ENCODE measurements at places on chromosomes 7 and 10.
A peak's percentile ranks its signal among the peaks of the same experiment; 100 is the strongest.

DNA sequence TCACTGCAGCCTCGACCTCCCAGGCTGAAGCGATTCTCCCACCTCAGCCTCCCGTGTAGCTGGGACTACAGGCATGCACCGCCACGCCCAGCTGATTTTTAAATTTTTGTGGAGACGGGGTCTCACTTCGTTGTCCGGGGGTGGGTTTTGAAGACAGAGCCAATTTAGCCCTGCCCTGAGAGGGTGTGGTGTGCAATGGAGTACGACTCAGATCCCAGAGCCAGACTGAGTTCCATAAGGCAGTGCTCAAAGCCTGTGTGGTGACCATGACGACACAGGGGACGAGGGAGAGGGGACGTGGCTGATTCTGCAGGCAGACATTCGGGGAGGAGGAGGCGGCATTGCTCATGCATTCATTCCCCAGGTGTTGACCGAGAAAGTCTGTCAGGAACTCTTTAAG lies 72.1 kb downstream of the ZMIZ1 start:
- DNase-seq = no peak

GRCh38 chr10:37467246-37467645 lies 341.8 kb downstream of the ANKRD30A start:
- no peak for DNase-seq

- DNase-seq = no peak
Measured at GRCh38 chr7:80330434-80330833, 181.4 kb downstream of the GNAT3 start.

- DNase-seq = peak; percentile 70
Measured at GRCh38 chr7:107150375-107151073, 18.3 kb upstream of the HBP1 start.

DNA sequence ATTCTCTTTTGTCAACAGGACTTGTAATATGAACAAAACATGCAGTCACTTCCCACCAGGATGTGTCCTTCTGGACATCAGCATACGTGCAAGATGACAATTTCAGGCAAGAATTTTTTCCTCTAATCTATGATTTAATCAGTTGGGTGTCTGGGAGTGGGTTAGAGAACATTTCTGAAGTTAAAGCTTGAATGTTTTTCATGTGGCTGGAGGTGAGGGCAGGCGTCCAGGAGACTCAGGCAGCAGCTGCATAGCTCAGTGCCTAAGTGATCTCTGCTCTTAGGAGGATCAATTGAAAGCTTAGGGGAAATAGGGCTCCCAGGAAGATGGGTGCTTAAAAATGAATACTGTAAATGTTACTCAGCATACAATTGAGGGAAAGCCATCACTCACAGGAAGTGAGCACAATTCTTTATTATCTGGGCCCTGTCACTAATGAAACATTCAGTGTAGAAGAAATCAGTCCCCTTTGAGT lies 457.6 kb upstream of the KLF6 start:
- DNase-seq = no peak

GRCh38 chr10:77051837-77052236 lies 585.8 kb downstream of the KCNMA1 start:
- no peak for DNase-seq

DNA sequence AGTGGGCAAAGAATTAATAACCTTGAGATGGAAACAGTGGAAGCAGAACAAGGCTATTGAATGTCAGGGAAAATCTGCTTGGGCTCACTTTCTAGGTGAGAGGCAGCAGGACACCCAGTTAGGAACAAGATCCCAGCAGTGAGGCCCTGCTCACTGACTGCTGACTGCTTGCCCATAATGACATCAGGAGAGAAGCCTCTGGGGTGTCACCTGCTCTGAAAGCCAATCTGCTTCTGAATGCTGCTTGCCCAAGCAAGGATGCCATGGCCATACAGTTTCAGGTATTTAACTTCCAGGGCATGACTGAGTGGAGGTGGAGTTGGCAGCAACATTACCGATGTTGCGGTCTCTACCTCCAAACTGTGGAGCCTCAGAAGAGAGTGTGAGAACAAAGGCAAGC lies 11.7 kb upstream of the WAPL start:
- DNase-seq = no peak

GRCh38 chr10:132455986-132456847 lies 59.2 kb downstream of the PWWP2B start:
- no peak for DNase-seq

GRCh38 chr7:77800158-77800557 lies 1.6 kb downstream of the PHTF2 start:
- no peak for DNase-seq

DNA sequence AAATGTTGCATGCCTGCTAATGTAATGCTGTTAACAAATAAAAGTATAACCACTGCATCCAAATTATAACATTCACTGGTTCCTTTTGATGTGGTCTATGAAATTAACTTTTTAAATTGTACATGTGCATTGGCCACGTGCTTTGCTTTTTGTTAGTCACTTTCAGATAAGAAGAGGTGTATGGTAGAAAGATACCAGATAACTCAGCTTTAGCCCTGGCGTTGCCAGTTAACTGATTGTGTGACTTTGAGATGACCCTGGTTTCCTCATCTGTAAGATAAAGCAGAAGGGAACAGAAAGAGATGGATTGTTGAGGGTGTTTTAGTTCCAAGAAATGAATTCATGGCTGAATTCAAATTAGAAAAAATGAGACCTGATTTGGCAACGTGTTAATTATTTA lies 1.9 kb upstream of the TRDMT1 start:
- DNase-seq = no peak

DNA sequence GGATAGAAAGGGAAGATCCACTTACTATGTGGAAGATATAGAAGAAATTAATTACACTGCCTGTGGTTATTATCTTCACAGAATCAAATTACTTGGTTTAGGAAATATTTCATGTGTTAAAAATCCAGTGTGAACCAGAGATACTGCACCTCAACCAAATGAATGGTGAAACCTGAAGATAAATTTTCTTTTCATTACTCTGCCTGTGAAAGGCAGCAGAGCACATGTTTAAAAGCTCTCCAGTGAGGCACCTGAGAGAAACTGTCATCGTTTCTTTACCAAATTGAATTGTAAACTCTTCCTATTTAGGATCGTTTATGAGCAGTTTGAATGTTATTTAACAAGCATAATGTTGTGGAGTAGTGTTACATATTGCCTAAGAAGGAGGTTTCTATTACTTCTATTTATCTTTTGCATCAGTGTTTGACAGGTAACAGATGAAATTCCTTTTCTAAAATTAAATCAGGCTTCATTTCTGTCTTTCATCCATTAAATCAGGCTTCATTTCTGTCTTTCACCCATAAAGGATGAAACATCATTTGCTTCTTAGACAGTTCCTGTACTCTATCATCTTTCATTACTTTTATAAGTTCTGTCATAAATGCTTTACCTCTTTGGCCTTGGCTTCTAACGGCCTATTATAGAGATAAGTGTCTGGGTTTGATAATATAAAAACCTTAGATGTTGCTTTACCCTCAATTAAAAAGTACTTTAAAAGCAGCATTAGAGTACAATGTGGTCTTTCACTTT lies 266.6 kb downstream of the NXPH1 start:
- DNase-seq = no peak

- no peak for DNase-seq
Measured at GRCh38 chr10:102268375-102268888, 23.1 kb downstream of the GBF1 start.

DNA sequence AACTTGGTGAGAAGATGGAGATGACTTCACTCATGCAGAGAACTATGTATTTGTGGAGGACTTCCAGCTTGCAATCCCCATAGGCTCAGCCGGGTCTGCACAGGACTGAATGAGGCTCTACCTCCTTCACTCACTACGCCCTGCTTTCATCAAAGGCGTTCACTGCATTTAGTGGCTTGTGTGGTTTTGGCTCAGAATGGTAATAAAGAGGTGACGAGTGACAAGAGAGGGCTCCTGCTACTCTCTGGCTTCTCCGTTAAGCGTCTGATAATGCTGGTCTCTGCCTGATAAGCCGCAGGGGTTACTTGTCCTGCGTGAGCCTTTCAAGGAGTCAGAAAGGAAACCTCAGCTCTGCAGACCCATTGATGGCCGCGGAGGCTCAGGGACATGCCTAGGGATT lies 343.4 kb downstream of the PRPF18 start:
- peak; percentile 71 for DNase-seq

DNA sequence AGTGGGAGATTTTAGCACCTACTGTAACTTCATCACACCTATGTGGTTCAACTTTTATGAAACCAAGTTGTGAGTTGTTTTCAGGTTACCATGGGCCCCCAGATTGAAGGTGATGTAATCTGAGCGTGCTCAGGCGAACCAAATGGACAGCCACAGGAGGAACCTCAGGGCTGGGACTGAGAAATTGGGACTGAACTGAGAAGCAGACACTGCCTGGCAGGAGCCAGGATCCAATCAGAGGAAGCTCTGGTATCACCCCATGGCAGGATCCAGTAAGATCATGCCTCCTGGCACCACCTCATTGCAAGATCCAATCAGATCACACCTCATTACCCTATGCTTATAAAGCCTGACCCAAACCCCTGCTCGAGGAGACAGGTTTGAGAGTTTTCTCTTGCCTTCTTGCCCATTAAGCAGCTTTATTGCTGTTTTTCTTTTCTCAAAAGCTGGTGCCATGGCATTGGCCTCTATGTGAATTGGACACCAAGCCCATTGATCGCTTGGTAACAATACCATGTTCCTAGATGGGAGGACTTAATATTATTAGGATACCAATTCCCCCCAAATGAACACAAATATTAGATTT lies 43.2 kb upstream of the GDF10 start:
- no peak for DNase-seq

- DNase-seq = peak; percentile 52
Measured at GRCh38 chr7:144738708-144739314, 97.0 kb downstream of the TPK1 start.

DNA sequence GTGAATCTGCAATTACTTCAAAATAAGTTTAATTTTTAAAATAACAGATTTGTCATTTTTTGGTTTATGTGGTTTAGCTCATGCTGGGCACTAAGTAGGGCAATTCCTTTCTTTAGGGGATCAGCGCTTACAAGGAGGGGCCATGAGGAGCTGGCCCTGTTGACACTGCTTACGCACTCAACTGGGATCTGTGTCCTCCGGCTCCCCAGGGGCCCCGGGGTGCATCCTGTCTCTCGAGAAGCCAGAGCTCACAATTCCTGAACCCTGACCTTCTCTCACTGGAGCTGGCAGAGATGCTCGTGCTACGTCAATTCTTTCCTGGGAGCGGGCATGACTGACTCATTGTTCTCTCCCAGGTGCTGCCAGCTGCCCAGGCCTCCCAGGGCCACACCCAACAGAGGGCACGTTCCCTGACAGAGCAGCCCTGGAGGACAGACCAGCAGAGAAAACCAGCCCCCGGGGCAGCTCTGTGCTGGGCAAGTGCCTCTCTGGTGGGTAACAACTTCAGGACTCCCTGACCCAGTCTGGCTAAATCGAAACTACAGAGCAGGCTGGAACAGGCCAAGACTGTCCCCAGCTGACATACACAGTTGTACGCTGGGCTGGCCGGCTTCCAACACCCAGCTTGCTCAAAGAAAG lies 36.8 kb downstream of the CTBP2 start:
- DNase-seq = no peak

DNA sequence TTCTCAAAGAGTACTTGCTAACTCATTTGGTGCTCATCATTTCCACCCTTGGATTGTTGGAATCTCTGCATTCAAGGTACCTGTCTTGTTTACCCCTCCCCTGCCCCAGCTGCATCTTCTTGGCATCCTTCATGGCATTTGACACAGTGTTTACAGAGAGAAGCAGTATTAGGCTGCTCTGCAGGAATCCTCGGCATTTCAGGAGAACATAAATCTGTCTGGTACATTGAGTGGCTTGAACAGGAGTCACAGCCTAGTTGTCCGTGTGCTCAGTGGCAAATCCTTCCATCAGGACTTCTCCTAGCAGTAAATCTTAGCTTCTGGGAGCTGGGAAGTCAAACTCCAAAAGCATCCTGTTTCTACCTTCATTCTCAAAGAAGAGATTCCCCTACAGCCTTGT lies 136.8 kb upstream of the YAE1 start:
- DNase-seq = no peak

- DNase-seq = no peak
Measured at GRCh38 chr7:2646680-2647571, 15.1 kb downstream of the TTYH3 start.

DNA sequence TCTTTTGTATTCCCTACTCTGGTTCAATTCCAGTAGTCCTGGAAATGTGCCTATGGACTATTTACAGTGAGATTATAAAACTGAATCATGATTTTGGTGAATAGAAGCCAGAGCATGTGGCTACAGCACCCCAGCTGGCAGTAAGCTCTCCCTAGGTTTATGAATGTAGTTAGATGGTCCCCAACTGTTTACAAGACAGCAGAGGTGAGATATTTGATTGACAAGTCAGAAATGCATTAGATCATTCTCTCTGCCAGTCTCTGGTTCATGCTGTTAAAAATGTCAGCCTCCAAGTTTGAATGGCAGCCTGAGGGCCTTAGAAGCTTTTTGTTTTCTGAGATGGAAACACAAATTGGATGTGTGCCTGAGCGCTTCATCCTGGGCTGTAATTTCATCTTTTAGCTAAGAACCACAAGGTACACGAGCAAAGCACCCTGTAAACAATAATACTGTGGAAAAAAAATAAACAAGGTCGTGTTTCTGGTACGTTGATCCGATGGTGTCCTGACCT lies 85.0 kb downstream of the BTRC start:
- no peak for DNase-seq

- no peak for DNase-seq
Measured at GRCh38 chr10:122709971-122710370, 10.3 kb upstream of the C10orf120 start.

GRCh38 chr7:50663396-50664102 lies 98.3 kb upstream of the DDC start:
- no peak for DNase-seq

DNA sequence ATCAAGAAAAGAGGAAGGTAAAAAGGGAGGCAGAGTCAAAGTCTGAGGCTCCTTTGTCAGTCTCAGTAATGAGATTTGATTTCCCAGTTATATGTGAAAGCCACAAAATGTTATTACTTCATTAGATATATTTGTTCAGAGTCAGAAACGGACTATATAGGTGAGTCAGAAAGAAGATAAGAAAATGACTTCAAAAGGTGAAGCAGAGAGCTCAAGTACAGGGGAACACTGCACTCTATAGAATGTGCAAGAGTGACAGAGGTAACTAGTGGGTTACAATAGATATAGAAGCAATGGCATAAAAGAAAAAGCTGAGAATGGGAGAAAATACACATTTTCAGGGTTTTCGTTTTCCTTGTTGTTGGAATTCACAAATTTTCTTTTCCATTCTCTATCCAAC lies 43.3 kb downstream of the DGKB start:
- DNase-seq = no peak

GRCh38 chr10:50375051-50375452 lies 123.7 kb upstream of the ASAH2 start:
- DNase-seq = no peak

DNA sequence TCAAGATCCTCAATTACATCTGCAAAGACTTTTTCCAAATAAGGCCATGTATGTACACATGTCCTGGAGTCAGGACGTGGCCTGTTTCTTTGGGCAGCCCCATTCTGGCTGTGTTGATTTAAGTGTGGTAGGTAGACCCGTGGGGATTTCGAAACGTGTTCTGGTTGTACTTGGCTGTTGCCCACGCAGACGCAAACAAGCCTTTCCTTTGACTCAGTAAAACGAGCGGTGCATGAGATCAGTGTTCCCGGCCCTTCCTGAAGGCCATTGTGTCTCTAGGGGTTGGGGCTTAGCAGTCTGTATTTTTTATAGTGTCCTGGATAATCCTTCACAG lies 64.8 kb upstream of the DNAJB6 start:
- no peak for DNase-seq
